H4 (cell line): ENCODE measurements at places on chromosomes 13 and 19. TPM values are rescaled to one million over a fixed set of nuclear protein-coding genes. Genes with fewer than 3 reads are reported as not detected.

Gene TJP3
- total RNA-seq, result 1.5 TPM in 1 of 2 replicates, not detected in the other

Gene SAE1
- total RNA-seq, result 362 and 397 TPM in 2 replicates

DNA sequence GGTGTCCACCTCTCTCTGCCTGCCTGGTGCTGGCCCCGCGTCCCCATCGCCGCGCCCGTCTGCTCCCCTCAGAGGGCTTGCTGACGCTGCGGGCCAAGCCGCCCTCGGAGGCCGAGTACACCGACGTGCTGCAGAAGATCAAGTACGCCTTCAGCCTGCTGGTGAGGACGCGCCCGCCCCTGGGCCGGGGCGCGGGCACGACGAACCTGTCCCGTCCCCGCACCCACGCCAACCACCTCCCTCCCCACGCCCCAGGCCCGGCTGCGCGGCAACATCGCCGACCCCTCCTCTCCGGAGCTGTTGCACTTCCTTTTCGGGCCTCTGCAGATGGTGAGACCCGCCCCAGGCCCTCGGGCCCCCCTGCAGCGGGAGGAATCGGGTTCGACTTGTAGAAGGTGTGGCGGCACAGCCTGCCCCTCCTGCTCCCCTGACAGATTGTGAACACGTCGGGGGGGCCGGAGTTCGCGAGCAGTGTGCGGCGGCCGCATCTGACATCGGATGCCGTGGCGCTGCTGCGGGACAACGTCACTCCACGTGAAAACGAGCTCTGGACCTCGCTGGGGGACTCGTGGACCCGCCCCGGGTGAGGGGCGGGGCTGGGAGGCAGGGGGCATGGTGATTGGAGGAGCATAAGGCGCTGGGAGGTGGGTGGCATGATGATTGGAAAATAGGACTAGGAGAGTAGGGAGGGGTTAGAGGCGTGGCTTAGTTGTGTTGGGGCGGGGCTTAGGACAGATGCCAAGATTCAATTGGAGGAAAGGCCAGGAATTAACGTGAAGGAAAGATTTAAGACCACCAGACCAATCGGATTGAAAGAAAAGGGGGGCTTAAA is 6.6 kb downstream of the EPS8L1 start:
- DNase-seq, result no peak

DNA sequence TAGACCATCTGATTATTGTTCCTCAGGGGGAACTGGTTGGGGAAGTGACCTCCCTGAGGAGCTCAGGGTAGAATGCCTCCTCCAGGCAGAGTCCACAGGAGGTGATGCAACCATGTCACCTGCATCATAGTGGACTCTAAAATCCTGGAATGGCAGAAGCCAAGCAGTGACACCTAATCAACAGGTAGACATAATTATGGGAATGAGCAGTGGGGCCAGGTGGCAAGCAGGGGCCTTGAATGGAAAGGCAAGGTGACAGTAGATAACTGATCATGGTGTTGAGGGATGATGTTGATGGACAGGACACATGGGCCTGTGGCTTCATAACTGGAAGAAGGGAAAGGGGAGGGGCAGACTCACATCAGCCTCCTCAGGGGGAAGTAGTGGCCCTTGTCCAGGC is 27.3 kb upstream of the IRS2 start:
- no peak for DNase-seq

DNA sequence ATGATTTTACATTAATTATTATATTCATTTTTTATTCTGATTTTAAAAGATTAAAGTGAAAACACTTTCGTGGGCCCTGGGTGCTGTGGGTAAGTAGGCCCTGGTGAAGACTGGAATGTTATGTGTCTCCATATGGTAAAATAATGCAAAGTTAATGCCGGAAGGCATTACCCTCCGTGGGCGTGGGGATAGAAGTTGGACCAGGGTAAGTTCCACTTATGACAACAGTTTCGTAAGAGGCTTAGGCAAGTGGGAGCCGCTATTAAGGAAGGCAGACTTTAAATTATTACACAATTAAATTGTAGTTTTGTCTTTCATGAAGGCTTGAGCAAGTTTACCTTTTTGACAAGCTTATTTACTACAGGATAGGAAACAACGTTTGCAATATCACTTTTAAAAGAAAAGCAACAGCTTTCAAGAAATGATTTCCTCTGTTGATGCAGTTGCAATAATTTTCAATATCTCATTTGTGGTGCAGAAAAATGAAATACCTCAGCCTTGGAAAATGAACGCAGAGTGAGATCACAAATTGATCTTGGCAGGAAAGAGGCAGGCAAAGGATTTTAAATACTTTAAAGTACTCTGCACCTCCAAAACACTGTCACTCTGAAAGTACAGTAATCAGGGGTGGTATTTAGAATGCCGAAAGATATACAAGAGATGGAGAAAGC is 310.6 kb downstream of the DCT start:
- no peak for DNase-seq
